ENCODE measurements at places on chromosomes 12 and 14. TPM values are rescaled to one million over a fixed set of nuclear protein-coding genes. Genes with fewer than 3 reads are reported as not detected.
A peak's percentile ranks its signal among the peaks of the same experiment; 100 is the strongest.

GRCh38 chr12:59389968-59390576 is 205.8 kb upstream of the SLC16A7 start:
- no peak for DNase-seq
- no peak overlapping the region for H3K27ac ChIP-seq
- peaks cover 12% of the 10 kb centered on the region for H3K4me1 ChIP-seq
- H3K36me3 ChIP-seq: no peaks in the 10 kb centered on the region
- no peak overlapping the region for H3K4me3 ChIP-seq

DNA sequence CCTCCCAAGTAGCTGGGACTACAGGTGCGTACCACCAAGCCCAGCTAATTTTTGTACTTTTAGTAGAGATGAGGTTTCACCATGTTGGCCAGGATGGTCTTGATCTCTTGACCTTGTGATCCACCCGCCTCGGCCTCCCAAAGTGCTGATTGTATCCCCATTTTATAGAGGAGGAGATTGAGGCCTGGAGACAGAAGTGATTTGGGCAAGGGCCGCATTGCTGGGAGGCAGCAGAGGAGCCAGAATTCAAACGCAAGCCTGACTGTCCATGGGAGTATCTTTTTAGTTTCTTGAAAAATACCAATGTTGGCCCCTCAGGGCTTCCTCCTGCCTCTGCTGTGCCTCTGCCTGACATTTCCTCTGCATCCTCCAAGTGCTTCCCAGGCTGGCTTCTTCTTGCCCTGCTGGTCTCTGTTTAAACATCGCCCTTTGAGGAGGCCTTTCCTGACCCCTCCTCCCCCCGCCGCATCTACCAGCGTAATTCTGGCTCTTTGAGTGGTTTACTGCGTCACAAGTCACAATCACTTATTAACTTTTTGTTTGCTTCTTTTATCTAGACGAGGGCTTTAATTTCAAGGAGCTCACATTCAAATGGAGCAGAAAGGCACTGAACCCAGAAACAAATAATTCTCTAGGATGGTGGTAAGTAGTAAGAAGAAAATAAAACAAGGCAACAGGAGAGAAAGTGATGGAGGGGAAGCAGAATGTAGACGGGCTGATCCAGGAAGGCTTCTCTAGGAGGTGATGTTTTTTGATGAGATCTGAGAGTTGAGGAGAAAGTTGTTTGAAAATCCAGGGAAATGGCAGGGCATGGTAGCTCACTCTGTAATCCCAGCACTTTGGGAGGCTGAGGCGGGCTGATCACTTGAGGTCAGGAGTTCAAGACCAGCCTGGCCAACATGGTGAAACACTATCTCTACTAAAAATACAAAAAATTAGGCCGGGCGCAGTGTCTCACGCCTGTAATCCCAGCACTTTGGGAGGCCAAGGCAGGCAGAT is 91.0 kb upstream of the MED13L start:
- H3K4me1 ChIP-seq: peaks cover 37% of the 10 kb centered on the region
- DNase-seq: no peak
- peaks cover 6% of the 10 kb centered on the region for H3K27me3 ChIP-seq
- peak overlapping the region; percentile 12 for H3K27ac ChIP-seq

GRCh38 chr12:89470741-89471509 is 53.7 kb downstream of the GALNT4 start:
- no peaks in the 10 kb centered on the region for H3K36me3 ChIP-seq
- H3K27me3 ChIP-seq: no peaks in the 10 kb centered on the region
- peaks cover 58% of the 10 kb centered on the region for H3K4me1 ChIP-seq
- no peak overlapping the region for H3K4me3 ChIP-seq

Gene TAS2R9
- not detected for total RNA-seq

DNA sequence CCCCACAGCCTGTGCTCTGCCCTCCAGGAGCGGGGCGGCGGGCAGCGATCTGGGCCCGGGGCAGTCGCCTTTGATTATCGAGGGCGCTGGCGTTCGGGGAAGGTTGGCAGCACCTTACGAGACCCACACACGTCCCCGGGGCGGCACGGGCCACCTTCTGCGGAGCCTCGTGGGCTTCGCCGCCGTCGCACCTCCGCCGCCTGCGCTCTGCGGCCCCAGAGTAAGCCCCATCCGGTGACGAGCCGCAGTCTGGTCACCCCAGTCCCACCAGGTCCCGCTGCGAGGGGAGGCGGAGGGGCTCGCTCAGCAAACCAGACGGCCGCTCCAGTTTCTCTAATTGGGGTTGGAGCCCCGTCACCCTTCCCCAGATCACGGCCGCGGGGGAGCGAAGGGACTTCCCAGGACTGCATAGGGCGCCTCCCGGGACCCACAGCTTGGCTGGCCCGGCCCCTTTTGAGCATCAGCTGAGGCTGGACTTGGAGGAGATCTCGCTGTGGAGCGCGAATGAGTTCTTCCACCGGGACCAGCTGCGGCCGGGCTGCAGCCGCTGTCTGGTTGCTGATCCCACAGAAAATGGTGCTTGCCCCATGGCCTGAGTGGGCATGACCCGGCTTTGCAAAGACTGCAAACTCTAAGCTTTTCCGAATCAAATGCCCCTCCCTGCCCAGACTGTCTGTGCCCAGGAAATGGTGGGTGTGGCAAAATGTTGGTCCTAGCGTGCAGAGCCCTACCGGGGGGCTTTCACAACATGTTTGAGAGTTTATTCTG is 560 bp downstream of the LGALS3 start:
- H3K4me1 ChIP-seq: peaks cover 64% of the 10 kb centered on the region
- DNase-seq: peak; percentile 77
- H3K4me3 ChIP-seq: peak overlapping the region; percentile 93
- H3K27ac ChIP-seq: peak overlapping the region; percentile 88

DNA sequence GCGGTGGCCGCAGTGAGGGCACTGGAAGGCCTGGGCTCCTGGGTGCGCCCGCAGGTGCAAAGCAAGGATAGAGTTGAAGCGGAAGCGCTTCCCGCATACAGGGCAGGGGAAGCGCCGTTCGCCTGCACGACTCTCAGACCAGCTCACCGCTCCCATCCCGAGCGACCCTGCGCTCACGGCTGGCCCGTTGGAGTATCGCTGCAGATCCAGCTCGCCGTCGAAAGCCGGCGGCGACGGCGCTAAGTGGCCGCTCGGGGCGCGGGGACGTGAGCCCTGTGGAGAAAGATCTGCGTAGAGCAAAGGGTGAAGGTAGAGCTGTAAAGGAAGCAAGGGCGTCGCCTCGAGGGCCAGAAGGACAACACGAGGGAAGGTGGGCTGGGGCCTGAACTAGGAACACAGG is 5.4 kb downstream of the ZNF219 start:
- H3K4me1 ChIP-seq: peaks cover 35% of the 10 kb centered on the region
- DNase-seq: no peak
- H3K27me3 ChIP-seq: peaks cover 7% of the 10 kb centered on the region
- H3K4me3 ChIP-seq: no peak overlapping the region
- no peak overlapping the region for H3K27ac ChIP-seq

DNA sequence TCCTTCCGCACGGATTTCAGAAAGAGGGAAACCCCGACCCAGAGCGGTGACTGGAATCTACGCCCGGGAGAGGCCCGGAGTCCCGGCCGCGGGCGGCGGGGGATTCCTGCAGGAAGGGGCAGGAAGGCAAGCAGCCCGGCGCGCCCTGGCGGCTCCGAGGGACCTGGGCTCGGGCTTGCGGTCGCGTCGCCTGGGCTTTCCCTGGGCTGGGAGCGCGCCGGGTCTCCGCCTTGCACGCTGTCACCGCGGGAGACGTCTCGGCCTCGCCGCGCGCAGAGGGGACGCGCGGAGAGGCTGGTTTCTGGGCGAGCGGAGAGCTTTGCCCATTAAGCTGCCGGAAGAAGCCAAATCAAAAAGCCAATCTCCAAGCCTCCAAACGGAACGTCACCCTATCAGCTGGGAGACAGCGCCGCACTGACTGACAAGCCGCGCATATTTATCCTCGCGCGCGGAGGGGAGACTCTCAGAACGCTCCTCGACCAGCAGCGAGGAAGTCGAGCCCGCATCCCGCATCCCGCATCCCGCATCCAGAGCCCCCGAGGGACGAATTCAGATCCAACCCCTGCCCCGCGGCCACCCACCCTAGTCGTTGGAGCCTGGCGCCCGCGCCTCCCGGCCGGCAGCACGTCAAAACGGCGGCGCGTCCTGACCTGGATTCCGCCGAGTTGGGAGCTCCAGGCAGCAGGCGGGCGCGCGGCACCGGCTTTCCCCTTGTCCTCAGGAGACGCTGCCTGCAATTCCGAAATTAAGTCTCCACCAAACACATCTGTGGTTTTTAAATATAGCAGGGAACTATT is at the start of gene SLC8A3:
Gene SLC8A3, minus strand, starts transcription at position 293 of the 797 bp plus-strand sequence. CDS start 20,529 bp downstream, outside the sequence.
- H3K4me3 ChIP-seq: peak within 1 kb of the TSS; percentile 80
- H3K27ac ChIP-seq: no peak within 1 kb of the TSS
- peak; percentile 1 for DNase-seq
- peaks cover 24% of the 10 kb centered on the region for H3K4me1 ChIP-seq

Gene ACVR1B
- 13.3 TPM for total RNA-seq

GRCh38 chr12:50297996-50298395 is 14.7 kb upstream of the LIMA1 start:
- no peak overlapping the region for H3K4me3 ChIP-seq
- no peaks in the 10 kb centered on the region for H3K27me3 ChIP-seq

GRCh38 chr12:73161970-73162369 is 889.8 kb downstream of the TRHDE start:
- no peaks in the 10 kb centered on the region for H3K4me1 ChIP-seq
- no peaks in the 10 kb centered on the region for H3K36me3 ChIP-seq
- no peak overlapping the region for H3K4me3 ChIP-seq
- no peak overlapping the region for H3K27ac ChIP-seq
- no peaks in the 10 kb centered on the region for H3K27me3 ChIP-seq

Gene TAS2R46
- not detected for total RNA-seq

Gene RTL1
- total RNA-seq: not detected

Gene RPL6
- total RNA-seq: 1,322 TPM

GRCh38 chr12:130945786-130946492 is 7.8 kb upstream of the ADGRD1 start:
- no peaks in the 10 kb centered on the region for H3K36me3 ChIP-seq
- H3K27ac ChIP-seq: no peak overlapping the region
- no peaks in the 10 kb centered on the region for H3K4me1 ChIP-seq
- no peak for DNase-seq
- no peaks in the 10 kb centered on the region for H3K27me3 ChIP-seq

GRCh38 chr14:32038876-32039275 is 38.2 kb upstream of the ARHGAP5 start:
- peaks cover 27% of the 10 kb centered on the region for H3K27me3 ChIP-seq
- H3K4me1 ChIP-seq: peaks cover 6% of the 10 kb centered on the region
- no peak overlapping the region for H3K4me3 ChIP-seq

Gene KRT86
- total RNA-seq: 0.15 TPM

GRCh38 chr12:132754160-132754932 is 7.3 kb downstream of the ANKLE2 start:
- 0 out of 2 replicates have a peak, but pooled peaks cover 5% of the 10 kb centered on the region for H3K4me1 ChIP-seq
- peaks cover 15% of the 10 kb centered on the region for H3K36me3 ChIP-seq
- DNase-seq: no peak
- no peaks in the 10 kb centered on the region for H3K27me3 ChIP-seq

- DNase-seq: peak; percentile 37
- H3K27me3 ChIP-seq: no peaks in the 10 kb centered on the region
- peak overlapping the region; percentile 80 for H3K27ac ChIP-seq
- peak overlapping the region; percentile 29 for H3K4me3 ChIP-seq
- peaks cover 96% of the 10 kb centered on the region for H3K4me1 ChIP-seq
- H3K36me3 ChIP-seq: peaks cover 58% of the 10 kb centered on the region
These were observed 47.1 kb downstream of the GIT2 start for GRCh38 chr12:109949089-109949488.

DNA sequence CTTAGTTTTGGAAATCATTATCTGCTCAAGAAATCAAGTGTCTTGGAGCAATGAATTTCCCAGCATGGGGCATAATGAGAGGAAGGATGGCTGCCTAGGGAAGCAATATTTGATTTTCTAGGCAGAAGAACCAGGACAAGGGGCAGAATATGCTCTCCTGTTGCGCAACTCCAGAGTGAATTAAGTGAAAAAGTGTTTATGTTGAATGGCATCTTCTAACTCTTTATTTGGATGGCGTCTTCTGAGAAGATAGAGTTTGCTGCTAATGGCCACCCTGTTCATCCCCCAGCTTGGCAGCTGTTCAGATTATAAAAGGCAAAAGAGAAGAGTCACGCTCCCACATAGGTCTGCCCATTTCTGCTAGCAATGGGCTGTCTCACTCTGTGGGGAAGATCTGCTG is 1278.1 kb downstream of the AACS start:
- peaks cover 3% of the 10 kb centered on the region for H3K4me1 ChIP-seq
- no peaks in the 10 kb centered on the region for H3K27me3 ChIP-seq
- no peaks in the 10 kb centered on the region for H3K36me3 ChIP-seq
- no peak for DNase-seq
- H3K27ac ChIP-seq: no peak overlapping the region

DNA sequence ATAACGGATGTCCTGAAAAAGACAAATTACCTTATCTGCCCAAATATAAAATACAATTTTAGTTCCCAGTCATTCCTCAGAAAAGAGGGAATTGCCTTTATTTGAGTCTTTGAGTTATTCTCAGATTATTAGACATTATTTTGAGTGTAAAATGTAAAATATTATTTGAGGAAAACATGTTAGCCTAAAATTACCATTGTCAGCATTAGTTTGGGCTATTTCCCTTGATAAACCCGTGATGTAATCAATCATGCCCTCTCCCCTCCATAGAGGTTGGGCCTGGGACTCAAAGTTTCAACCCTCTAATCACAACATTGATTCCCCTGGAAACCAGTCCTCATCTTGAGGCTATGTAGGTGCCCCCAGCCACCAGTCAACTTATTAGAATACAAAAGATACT is 213.4 kb downstream of the NUBPL start:
- no peak overlapping the region for H3K27ac ChIP-seq
- H3K4me3 ChIP-seq: no peak overlapping the region
- no peak for DNase-seq
- peaks cover 6% of the 10 kb centered on the region for H3K4me1 ChIP-seq
- H3K36me3 ChIP-seq: no peaks in the 10 kb centered on the region

Gene AGAP2
- 0.08 TPM for total RNA-seq

Gene GEMIN2
- total RNA-seq: 7.2 TPM

Gene NANOG
- total RNA-seq: not detected

DNA sequence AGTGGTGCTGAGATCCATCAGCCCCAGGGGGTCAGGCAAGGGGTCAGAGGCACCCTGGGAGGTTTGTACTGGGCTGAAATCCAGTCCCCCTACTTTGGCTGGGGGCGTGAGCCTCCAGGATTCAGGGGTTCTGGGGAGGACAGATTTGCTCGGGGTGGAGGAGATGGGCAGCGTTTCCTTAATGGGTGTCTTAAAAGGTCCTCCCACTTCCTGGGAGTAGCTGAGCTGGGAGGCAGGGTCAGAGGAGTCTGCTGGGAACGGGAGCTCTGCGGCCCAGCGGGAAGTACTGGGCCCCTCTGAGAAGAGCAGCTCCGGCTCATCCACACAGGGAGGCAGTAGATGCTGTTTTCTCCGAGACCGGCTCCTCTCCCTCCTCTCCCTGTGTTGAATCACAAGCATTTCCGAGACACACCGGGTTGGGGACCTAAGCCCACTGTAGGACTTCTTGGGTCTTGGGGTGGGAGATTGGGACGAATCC is 2.1 kb upstream of the TEX52 start:
- no peak for DNase-seq
- H3K4me3 ChIP-seq: no peak overlapping the region
- H3K27ac ChIP-seq: no peak overlapping the region
- peaks cover 5% of the 10 kb centered on the region for H3K4me1 ChIP-seq
- H3K27me3 ChIP-seq: peaks cover 4% of the 10 kb centered on the region
- H3K36me3 ChIP-seq: peaks cover 22% of the 10 kb centered on the region

GRCh38 chr12:14275886-14276285 is 89.6 kb upstream of the ATF7IP start:
- peaks cover 23% of the 10 kb centered on the region for H3K4me1 ChIP-seq
- H3K27me3 ChIP-seq: peaks cover 3% of the 10 kb centered on the region
- DNase-seq: no peak
- H3K4me3 ChIP-seq: no peak overlapping the region

Gene KRT6C
- not detected for total RNA-seq

Gene KTN1
- 160 TPM for total RNA-seq
